ENCODE measurements at places on chromosomes 1 and 21.

GRCh38 chr1:203322500-203323179 is 17.3 kb downstream of the BTG2 start:
- no peak for DNase-seq

GRCh38 chr1:37186246-37186756 is 152.0 kb upstream of the GRIK3 start:
- no peak for DNase-seq

DNA sequence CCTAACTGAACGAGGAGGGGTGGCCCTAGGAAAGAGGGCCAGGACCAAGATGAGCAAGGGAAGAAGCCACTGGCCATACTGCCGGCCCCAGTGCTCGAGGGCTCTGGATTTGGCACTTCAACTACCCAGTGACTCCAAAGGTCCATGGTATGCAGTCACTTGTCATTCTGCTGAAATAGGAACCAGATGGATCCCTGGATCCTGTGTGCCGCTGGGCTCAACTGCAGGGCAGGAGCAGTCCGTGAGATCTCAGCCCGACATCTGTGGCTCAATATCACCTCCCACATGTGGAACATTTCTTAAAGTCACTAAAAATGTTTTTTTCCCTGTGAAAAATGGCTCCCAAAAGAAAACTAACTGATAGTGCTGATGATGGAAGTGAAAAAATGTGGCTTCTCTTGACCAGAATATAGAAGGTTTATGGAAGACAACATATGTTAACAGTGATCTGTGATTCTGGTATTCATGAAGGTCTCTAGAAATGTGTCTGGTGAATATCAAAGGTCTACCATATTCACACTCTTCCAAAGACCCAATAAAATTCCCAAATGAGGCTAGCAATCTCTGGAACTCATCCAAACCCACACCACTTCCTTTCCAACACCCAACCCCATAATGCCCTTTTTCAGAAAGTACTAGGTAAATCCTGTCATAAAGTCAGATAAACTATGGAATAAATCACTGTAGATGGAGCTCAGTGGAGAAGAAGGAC is 24.1 kb downstream of the PAFAH2 start:
- no peak for DNase-seq

GRCh38 chr1:78096017-78096416 is 50.3 kb downstream of the GIPC2 start:
- DNase-seq, result no peak

DNA sequence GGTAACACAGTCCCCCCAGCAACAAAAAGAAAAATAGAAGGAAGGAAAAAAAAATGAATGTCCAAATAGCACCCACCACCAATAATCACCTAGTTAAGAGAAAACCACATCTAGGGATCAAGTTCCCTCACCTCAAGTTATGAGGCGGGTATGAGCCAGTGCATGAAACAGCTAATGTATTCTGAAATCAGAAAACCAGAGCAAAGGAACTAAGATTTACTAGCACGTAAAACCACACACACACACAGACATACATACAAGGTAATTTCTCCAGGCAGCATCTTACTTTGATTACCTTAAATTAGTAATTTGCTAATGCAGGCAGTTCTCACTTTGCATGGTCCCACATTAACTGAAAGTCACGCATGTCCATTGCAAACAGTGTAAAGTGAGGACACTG is 109.8 kb downstream of the HLCS start:
- no peak for DNase-seq

DNA sequence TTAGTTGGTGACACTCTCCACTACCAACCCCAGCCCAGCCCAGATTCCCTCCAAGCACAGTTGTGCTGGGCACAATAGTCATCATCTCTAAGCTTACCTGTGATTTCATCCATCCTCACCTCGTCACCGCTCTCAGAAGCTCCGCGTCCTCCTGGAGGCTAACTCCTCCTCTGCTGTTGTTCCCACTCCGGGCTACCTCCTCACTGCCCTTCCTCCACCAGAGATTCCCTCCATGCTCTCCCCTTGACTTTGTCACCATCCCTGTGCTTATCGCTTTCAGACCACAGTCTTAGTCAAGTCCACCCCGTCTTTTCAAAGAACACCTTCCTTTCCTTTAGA is 47.0 kb upstream of the KIF26B start:
- DNase-seq, result no peak

DNA sequence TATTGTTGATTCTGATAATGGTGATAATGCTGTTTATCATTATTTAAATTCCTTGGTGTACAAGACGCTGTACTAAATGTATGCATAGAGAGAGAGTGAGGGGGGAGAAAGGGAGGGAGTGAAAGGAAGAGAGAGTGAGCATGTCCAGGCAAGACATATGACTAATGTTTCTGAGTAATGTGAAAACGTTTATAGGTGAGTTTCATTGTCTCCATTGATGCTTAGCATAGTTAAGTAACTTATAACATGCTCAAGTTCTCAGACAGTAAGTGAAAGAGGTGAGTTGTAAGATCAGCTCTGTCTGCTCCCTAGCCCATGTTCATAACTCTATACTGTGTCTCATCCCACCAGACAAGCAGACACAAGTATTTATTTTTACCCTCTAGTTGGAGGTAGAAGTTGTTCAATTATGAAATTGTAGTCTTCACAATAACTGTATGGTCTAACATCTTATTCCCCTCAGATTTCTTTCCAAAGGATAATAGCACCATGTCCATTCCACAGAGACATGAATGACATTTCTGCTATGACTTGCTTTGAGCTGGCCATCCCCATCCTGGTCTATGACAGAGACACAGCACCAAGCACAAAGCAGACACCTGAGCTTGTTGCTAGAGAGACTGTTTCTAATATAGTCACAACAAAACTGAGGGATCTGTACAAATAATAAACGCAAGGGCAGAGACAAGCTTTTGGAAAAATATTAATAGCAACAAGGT is 285.1 kb downstream of the CACNA1E start:
- DNase-seq, result no peak

All from stimulated activated CD8-positive, alpha-beta memory T cell treated with anti-CD3 and anti-CD28 coated beads, Interleukin-15, amount 100 ng/mL, for 1 hour (primary cell).